ENCODE measurements at places on chromosomes 11 and 22.
A peak's percentile ranks its signal among the peaks of the same experiment; 100 is the strongest.

- no peak for DNase-seq
These were observed 27.5 kb upstream of the FBLN1 start for GRCh38 chr22:45475063-45475747.

GRCh38 chr11:60375316-60375715 lies 3.0 kb upstream of the MS4A7 start:
- DNase-seq, result no peak

DNA sequence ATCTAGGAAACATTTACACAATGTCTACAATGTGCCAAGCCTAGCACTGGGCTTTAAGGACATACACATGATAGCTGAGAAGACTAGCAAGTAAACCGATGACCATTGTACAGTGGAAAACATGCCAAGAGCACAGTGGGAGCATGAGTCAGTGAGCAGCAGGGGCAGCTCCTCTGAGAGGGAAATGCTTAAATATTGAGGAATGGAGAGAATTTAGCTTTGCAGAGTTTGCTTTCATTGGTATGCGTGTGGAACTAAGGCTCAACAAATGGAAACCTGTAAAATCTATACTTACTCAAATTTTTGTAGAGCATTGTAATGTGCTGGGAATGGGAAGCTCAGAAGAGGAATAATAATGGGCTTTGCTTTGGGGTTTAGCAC lies 282.3 kb downstream of the ST3GAL4 start:
- DNase-seq, result no peak

DNA sequence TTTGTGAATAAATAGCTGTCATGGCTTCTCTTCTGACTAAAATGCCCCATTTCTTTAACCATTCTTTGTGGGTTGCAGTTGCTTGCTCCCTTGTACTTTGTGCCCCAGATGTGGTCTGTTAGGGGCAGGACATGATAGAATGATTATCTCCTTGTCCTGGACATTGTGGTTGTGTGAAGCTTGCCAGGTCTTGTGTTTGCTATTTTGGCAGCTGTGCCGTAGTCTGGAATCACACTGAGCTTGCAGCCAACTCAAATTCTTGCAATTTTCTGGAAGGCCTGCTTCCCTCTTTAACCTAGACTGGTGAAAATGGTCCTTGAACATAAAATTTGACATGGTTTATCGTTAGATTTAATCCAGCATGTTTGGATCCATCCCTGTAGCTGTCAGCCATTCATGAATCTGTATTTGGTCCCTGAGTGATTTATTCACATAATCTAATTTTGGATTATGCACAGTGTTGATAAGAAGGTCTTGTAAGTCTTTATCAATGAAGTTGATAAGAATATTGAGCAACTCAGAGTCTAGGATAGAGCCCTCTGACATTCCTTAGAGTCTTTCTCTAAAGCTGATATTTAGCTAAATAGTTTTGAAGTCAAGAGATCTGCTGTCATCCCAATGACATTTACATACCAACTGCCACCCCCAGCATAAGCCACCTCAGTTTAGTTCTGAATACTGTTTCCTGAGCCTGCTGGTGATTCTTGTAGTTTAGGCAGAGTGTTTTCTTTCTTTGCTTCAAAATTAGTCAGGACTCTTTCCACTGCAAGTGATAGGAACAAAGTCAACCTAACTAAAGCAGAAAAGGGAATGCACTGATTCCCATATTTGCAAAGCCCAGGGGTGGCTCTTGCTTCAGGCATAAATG lies 9.8 kb downstream of the SPON1 start:
- DNase-seq, result no peak

- no peak for DNase-seq
These were observed 315.3 kb downstream of the BUD13 start for GRCh38 chr11:116457336-116458007.

DNA sequence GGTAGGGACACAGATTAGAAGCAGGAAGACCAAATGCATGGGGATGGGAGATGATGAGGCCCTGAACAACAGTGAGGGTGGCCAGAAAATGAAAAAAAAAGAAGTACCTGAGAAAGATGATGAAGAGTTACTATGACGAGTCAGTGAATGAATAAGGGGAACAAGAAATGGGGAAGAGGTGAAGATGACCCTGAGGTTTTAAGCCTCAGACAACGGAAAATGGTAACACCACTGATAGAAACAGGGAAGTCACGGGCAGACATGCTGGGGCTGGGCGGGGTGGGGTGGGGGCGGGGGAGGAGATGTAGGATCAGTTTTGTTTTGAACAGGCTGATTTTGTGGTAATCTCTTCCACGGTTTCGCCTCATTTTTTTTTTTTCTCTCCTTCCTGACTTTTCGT lies 205.1 kb upstream of the CADM1 start:
- no peak for DNase-seq

GRCh38 chr11:62012451-62012831 lies 45.0 kb upstream of the FTH1 start:
- DNase-seq, result peak; percentile 21

DNA sequence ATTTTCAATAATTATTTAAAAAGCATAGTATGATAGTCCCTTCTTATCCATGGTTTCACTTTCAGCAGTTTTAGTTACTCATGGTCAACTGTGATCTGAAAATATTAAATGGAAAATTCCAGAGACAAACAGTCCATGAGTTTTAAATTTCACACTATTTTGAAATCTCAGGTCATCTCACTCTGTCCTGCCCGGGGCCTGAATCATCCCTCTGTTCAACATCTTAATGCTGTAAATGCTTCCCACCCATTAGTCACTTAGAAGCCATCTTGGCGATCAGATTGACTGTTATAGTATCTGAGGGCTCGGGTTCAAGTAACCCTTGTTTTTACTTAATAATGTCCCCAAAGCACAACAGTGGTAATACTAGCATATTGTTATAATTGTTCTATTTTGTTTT lies 1509.3 kb downstream of the FAM181B start:
- DNase-seq, result no peak

GRCh38 chr11:107337917-107338316 lies 119.7 kb downstream of the CWF19L2 start:
- no peak for DNase-seq

DNA sequence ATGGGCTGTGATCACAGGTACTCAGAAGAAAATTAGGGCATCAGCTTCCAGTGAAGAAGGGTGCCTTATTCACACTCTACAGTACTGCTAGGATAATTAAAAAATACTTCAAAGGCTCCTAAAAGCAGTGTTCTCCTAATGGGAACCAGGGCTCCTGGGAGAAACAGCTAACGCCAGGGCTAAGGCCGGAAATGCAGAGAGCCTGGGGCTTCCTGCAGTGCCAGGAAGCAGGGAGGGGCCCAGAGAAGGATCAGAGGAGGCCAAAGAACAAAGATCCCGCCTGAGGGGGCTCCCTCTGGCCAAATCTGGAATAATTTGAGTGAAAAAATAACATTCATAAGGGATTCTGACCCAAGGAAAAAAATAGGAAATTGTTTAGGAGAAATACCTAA lies 27.5 kb downstream of the TOLLIP start:
- DNase-seq, result no peak

DNA sequence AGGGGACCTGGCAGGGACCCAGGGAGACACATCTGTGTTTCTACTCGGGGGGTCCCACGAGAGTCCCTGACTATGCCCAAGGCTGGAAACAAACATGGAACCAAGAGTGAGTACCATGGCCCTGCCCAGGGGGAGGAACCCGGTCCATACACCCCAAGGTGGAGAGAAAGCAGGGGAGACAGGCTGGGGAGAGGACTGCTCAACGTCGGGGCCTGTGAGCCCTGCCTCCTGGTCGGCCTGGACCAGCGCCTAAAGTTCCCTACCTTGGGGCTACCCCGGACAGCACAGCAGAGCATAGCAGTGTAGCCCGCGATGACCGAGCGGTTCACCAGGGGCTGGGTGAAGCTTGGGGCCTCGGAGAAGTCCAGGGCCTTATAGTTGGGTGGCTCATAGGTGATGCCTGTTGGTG lies 20.2 kb downstream of the MYBPC3 start:
- no peak for DNase-seq

- DNase-seq, result no peak
These were observed 58.8 kb upstream of the LYVE1 start for GRCh38 chr11:10627291-10627690.

DNA sequence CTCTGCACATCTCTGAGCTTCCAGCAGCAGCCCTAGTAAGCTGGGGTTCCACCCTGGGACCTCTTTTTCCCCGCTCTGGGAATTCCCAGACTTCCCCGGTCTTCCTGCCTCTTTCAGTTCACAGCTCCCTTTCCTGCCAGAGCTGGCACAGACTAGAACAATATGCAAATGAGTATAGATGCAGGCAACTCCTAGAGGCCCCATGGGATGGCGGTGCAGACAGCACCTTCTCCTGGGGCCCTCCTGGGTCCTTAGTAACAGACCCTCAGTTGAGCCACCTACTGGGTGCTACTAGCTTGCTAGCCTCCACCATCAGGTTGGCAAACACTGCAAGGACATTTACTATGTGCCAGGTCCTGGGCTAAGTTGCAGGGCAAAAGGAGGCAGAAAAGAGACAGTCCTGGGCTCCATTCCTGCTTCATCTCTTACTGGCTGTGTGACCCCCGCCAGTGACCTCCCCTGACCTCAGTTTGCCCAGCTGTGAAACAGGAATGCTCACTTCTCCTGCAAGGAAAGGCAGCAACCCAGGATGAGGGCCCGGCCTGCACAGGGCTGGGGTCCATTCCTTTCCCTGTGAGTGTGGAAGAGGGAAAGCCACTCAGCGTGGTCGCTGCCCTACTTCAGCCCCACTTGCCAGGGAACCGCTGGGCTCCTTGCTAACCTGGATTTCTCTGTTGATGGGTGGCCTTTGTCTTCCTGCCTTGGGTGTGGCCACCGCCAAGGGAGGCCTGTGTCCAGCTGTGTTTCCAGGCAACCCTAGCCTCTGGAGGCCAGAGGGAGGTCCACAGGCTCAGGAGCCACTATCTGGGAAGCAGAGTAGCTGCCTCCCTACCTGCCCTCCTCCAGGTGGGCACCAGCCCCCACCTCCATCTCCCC lies 7.3 kb downstream of the RELT start:
- no peak for DNase-seq

DNA sequence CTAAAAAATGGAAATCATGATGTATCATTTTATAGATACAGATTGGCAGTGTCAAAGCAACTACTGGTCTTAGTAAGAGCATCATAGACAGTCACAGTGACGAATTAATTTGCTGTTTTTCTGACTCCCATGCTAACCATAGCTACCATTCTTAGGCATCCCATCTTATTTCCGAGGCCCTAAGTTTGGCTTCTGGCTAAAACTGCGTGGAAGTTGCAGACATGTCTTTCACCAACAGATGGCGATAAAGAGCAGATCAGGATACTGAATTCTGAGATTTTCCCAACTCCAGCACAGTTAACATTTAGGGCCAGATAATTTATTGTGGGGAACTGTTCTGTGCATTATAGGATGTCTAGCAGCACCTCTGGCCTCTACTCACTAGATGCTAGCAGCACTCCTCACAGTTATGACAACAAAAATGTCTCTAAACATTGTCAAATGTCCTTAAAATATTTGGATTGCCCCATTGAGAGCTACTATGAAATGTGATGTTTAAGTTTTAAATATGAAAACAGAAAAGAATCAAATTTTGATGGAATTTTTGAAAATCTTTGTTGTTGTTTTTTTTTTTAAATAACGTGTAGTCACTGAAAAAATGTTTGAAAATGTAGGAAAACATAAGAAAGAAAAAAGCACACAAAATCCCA lies 16.3 kb downstream of the OR2AG2 start:
- DNase-seq, result peak; percentile 41

DNA sequence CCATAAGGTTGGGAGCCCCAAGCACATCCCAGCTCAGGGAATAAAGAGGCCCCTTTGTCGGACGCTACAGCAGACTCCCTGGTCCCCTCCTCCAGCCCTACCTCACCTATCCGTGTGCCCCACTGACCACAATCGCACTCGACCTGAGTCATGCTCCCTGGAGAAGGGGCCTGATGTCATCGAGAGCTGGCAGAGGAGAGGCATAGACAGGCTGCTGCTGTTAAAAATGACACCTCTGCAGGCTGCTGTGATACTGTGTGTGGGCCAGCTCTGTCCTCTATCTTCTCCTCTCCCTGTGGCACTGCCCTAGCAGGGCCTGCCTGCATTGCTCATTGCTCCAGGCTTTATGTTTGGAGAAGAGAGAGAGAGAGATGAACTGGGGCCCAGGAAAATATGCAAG lies 123.4 kb upstream of the SYT13 start:
- DNase-seq, result no peak

- no peak for DNase-seq
These were observed at the start of gene NLRP6 for GRCh38 chr11:278001-278951. Gene NLRP6 (plus strand): TSS chr11:278407. CDS start chr11:278570, 163 bp downstream.

DNA sequence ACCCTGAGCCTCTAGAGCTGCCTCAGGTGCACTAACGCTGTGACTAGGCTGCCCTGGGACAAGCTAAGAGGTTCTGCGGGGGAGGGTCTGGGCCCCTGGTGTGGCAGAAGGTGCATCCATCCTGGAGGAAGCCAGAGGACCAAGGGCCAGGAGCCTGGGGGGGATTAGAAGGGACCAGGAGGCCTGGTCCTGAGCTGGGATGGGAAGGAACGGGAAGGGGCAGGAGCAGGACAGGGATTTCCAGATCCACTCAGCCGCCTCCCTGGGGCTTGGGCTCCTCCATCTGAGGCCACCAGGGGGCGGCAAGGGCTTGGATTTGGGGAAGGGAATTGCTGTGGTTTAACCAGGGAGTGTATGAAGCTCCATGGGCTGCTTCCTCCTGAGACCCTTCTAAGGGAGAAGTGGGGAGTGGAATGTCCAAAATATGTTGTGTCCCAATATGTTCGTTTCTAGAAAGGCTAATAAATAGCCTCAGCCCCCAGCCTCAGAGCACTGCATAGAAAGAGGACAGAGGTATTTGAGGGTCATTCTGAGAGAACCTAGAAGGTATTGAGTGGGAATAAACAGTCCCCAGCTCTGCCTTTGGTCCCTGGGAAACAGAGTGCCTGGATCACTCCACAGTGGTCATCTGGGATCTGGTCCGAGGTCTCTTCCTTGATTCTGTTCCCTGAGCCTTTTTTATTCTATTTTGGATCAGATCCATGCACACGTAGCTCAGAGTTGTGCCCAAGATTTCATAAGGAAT lies 17.4 kb upstream of the PRAME start:
- peak; percentile 25 for DNase-seq

DNA sequence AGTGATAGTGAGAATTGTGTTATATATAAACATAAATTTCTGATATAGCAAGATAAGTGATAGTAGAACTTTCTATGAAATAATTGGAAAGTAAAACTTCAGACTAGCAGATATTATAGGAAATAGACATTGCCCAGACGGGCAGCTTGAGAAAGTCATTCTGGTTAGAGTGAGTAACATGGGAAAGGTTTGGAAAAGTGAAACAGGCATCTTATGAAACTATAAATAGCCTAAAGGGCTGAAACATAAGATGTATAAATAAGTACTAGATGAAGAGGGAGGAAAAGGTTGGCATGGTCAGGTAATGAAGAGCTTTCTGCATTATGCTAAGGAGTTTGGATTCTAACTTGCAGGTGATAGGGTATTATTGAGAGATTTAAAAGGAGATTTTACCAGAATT lies 101.3 kb downstream of the DYNC2H1 start:
- DNase-seq, result no peak

GRCh38 chr22:20940186-20940651 lies 23.0 kb downstream of the CRKL start:
- no peak for DNase-seq

Measured in RWPE1 (cell line).